ENCODE measurements at places on chromosomes 7 and 10. TPM values are rescaled to one million over a fixed set of nuclear protein-coding genes. Genes with fewer than 3 reads are reported as not detected.

The HGF gene
- 0.53 TPM for total RNA-seq

GRCh38 chr10:130432850-130433249 is 296.7 kb downstream of the GLRX3 start:
- no peaks in the 10 kb centered on the region for H3K36me3 ChIP-seq
- no peaks in the 10 kb centered on the region for H3K4me1 ChIP-seq
- H3K27ac ChIP-seq, result no peak overlapping the region

The CDC14C gene
- not detected for total RNA-seq

The TMEM176B gene
- 1.2 TPM for total RNA-seq

The TRIM50 gene
- not detected for total RNA-seq

DNA sequence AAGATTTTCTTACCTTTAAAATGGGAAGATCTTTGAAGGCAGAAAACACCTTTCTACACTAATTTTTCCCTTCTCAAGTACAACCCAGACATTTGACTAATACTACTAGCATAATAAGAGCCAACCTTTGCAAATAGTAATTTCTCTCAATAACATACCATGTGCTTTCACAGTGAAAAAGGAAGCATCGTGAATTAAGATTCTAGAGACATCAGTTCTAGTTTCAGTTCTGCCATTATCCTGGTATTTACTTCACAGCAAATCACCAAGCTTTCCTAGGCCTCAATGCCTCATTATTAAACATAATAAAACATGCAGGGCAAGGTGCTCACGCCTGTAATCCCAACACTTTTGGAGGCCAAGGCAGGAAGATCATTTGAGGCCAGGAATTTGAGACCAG is 24.9 kb downstream of the GSAP start:
- peak overlapping the region; percentile 25 for H3K4me3 ChIP-seq
- peak overlapping the region; percentile 87 for H3K27ac ChIP-seq
- H3K27me3 ChIP-seq, result no peaks in the 10 kb centered on the region
- peaks cover 28% of the 10 kb centered on the region for H3K4me1 ChIP-seq

DNA sequence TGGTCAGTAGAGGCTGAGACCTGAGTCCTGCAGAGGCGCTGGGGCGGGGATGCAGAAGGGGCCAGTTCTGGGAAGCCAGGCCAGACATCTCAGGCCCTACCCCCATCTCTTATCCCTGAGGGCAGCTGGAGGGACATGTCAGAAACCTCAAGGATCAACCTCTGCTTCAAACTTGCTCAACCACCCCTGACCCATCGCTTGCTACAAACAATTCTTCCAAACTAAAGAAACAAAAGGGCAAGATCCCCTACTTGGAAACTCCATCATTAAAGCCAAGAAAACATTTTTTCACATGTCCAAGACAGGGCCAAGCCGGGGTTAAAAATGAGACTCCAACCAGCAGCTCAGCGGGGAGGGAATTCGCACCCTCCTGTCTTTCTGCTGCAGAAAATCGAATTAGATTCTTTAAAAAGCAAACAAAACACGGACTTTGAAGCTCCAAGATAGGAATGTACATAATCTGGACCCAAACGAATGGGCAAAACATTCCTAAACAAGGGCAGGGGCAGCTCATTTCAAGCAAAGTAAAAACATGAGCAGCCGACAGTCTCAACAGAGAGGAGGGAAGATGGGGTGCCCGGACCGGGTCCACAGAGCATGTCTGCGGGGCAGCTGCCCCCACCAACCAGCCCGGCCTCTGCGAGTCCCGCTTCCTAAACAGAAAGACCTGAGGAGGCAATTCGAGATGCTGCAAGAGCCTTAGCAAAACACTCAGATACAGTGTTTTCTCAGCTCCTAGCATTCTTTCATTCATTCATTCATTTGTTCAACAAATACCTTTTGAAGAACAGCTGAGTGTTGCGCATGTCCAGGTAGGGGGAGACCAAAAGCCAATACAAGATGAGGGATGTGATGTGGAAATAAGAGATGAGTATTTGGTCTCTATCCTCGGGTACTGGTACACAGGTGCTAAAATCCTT is 44.8 kb downstream of the CHST15 start:
- no peak overlapping the region for H3K4me3 ChIP-seq
- H3K27ac ChIP-seq, result no peak overlapping the region
- H3K4me1 ChIP-seq, result no peaks in the 10 kb centered on the region
- H3K36me3 ChIP-seq, result no peaks in the 10 kb centered on the region
- peaks cover 9% of the 10 kb centered on the region for H3K27me3 ChIP-seq
- no peak for DNase-seq

The CARD11 gene
- total RNA-seq, result 79.3 TPM

DNA sequence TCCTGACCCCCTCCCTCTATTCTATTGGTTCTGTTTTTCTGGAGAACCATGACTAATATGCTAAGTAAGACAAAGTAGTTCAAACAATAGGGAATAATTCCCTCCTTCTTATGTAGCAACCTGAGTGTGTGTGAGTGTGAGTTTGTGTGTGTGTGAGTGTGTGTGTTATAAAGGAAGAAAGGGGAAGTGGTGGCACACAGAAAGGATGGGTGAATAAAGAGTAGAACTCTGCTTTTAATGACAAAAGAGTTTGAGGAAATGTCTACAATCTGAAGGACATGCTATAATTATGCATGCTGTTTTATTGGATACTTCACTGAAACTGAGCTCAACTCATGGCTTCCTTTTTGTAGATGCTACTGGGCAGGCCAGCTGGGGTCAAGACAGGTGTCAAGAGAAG is 489.5 kb downstream of the REEP3 start:
- no peak overlapping the region for H3K27ac ChIP-seq
- no peaks in the 10 kb centered on the region for H3K4me1 ChIP-seq
- DNase-seq, result no peak
- H3K27me3 ChIP-seq, result no peaks in the 10 kb centered on the region
- no peak overlapping the region for H3K4me3 ChIP-seq

The LOXL4 gene
- not detected for total RNA-seq

- no peaks in the 10 kb centered on the region for H3K27me3 ChIP-seq
- no peak overlapping the region for H3K4me3 ChIP-seq
- H3K36me3 ChIP-seq, result no peaks in the 10 kb centered on the region
- H3K4me1 ChIP-seq, result no peaks in the 10 kb centered on the region
- H3K27ac ChIP-seq, result no peak overlapping the region
- DNase-seq, result no peak
Observed at GRCh38 chr7:105439174-105439893, 50.6 kb upstream of the SRPK2 start.
